NB4 (cell line): ENCODE measurements at places on chromosomes 1 and 21.

- DNase-seq = no peak
Measured at GRCh38 chr1:96698342-96698983, 23.1 kb upstream of the PTBP2 start.

DNA sequence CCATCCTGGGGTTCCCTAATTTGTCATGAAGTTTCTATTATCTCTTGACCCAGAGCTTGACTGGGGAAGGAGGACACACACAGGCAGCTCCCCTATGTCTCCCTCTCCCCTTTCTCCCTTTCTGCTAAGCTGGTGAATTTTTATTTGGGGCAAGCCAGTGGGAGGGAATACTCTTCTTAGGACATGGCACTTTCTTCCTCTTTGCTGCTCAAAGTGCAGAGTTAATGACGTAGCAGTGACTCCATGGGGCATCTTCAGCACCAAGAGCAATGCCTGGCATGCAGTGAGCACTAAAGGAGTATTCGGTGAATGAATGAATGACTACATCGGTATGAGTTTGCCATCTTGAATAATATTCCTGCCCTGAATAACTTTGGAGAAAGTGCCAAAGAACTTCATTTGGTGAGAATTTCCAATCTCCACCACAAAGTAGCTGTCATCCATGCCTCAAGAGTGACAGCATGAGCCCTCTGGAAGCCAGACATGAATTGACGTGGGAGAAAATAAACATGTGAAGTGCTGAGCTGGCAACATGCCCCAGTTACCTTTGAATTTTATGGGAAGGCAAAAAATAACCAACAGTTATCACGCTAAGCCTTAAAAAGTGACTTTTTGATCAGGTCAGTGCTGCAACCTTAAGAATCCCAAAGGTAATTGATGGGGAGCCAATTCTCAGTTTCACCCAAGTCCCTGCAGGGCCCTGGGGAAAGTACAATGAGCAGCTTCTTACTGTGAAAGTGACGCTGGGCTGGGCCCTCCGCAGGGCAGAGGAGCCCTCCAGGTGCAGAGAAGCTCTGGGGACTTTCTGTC lies 22.1 kb upstream of the ATF3 start:
- DNase-seq = no peak

DNA sequence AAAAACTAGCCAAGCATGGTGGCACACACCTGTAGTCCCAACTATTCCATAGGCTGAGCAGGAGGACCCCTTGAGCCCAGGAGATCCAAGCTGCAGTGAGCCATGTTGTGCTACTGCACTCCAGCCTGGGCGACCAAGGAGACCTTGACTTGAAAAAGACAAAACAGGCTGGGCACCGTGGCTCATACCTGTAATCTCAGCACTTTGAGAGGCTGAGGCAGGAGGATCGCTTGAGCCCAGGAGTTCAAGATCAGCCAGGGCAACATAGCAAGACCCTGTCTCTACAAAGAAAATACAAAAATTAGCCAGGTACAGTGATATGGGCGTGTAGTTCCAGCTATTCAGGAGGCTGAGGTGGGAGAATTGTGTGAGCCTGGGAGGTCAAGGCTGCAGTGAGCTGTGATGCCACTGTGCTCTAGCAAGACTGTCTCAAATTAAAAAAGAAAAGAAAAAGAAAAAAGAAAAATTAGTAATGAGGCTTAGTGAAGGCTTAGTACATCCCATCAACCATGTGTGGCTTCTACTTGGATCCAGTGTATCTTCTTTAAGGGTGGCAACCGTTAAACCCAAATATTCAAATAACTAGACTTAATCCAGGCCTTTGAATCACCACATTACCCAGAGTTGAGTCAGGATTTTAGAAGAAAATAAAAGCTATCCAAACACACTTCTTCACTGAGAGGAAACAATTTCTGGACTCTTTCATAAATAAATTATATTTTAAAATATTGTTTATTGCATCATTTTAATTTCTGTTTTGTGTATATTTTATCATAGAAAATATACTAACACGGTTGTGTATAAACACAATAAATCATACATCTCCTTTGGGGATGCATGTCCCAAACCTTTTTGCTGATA lies 74.3 kb upstream of the RAB4A start:
- no peak for DNase-seq

DNA sequence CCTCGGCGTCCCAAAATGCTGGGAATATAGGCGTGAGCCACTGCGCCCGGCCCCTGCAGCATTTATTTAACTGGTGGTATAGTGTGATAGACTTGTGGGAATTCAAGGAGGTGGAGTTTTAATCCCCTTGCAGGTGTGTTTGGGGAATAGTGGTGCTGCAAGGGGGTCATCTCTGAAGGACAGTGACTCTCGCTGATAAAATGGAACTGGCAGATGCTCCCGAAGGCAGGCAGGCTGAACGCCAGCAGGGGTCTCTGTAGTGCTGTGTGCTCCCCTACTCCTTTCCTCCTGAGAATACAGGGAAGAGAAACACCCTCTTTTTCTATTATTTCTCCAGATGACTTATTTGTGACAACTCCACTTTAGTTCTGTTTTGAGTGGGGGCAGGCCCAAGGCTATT lies 4.0 kb downstream of the OSCP1 start:
- peak; percentile 83 for DNase-seq

DNA sequence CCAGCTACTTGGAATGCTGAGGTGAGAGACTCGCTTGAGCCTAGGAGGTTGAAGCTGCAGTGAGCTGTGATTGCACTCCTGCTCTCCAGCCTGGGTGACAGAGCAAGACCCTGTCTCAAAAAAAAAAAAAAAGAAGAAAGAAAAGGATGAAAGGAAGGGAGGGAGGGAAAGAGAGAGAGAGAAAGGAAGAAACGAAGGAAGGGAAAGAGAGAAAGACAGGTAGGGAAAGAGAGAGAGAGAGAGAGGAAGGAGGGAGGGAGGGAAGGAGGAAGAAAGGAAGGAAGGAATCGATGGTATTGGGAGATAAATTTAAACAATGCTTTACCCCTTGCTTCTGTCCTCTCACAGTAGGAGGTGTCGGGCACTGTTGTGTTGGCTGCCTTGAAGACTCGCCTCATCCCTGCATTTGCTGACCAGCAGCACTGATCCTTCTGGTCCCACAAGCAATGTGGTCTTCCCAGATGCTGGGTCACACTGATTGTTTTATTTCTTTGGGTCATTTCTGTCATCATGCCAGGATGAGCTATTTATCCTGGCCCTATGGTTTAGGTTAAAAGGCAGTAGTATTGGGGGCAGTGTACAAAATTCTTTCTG lies 30.9 kb downstream of the GPR137B start:
- DNase-seq = no peak

GRCh38 chr1:173996995-173997394 lies 25.2 kb downstream of the RC3H1 start:
- DNase-seq = no peak

GRCh38 chr1:227718932-227719331 lies 16.2 kb downstream of the JMJD4 start:
- no peak for DNase-seq

GRCh38 chr1:96808191-96808590 lies 86.6 kb downstream of the PTBP2 start:
- DNase-seq = peak; percentile 23

- DNase-seq = peak; percentile 65
Measured at GRCh38 chr1:53413175-53414001, 45.8 kb upstream of the DMRTB1 start.

GRCh38 chr1:161439280-161440232 lies 65.7 kb upstream of the FCGR2A start:
- DNase-seq = peak; percentile 13

DNA sequence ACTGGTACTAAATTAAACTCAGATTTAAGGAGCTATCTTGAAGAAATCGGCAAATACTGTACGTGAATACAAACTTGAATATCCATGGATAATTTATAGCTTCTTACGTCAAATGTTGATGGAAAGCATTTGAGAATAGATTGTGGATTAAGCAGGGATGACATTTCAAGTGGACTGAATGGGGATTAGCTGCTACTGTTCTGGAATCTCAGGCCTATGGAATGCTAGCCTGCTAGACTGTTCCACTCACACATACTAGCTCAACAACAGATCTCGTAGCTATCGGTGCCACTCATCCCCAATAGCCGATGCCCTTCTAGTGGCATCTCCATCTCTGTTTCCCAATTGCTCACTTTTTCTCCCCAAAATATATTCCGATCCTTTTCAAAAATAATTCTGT lies 62.0 kb upstream of the USP25 start:
- DNase-seq = no peak

DNA sequence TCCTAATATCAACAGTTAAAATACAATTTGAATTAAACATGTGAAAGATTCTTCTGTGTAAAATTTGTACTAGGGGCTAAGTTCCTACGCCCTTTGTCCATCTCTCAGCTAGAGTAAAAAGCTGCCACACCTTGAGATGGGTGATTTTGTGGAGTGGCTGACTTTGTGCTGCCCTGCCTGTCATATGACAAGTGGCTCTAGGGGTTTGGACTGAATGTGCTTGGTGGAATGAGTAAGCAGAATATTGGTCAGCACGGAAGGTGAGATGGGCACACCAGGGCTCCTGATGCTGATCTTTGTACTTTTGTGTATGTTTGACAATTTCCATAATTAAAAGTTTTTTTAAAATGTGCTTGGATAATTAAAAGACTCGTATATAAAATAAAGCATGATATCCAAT lies 133.6 kb upstream of the SLC45A1 start:
- DNase-seq = no peak

GRCh38 chr1:47437447-47438164 lies at the start of gene FOXD2:
FOXD2 (plus strand) TSS chr1:47438044; CDS start chr1:47438136, 92 bp downstream.
- peak; percentile 92 for DNase-seq

- peak; percentile 75 for DNase-seq
Measured at GRCh38 chr1:153352523-153352922, 3.9 kb upstream of the PGLYRP4 start.

GRCh38 chr1:39230261-39231190 lies 26.0 kb downstream of the MACF1 start:
- DNase-seq = peak; percentile 53

GRCh38 chr21:15706696-15707095 lies 23.1 kb upstream of the USP25 start:
- DNase-seq = peak; percentile 26

- peak; percentile 26 for DNase-seq
Measured at GRCh38 chr1:117541003-117541402, 64.8 kb upstream of the TENT5C start.

GRCh38 chr1:156383023-156383422 lies 14.0 kb downstream of the RHBG start:
- peak; percentile 71 for DNase-seq

GRCh38 chr1:168783458-168784210 lies 54.6 kb upstream of the DPT start:
- DNase-seq = no peak

- no peak for DNase-seq
Measured at GRCh38 chr1:165988275-165988674, 160.9 kb downstream of the UCK2 start.

DNA sequence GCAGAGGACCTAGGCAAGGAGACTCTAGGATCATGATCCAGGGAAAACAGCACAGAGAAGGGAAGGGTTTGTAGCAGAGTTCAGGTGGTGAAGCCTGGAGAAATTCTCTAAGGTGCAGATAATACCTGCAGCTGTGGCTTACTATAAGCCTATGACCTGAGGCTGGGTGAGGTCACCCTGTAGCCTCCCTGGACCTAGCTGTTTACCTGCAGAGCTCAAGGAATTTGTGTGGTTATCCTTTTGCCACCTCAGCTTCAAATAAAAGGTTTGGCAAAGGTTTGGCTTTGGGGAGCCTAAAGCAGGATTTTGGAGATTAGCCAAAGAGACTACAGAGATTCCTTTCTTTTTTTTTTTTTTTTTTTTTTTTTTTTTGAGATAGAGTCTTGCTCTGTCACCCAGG lies 79.5 kb upstream of the ZNF648 start:
- DNase-seq = no peak

DNA sequence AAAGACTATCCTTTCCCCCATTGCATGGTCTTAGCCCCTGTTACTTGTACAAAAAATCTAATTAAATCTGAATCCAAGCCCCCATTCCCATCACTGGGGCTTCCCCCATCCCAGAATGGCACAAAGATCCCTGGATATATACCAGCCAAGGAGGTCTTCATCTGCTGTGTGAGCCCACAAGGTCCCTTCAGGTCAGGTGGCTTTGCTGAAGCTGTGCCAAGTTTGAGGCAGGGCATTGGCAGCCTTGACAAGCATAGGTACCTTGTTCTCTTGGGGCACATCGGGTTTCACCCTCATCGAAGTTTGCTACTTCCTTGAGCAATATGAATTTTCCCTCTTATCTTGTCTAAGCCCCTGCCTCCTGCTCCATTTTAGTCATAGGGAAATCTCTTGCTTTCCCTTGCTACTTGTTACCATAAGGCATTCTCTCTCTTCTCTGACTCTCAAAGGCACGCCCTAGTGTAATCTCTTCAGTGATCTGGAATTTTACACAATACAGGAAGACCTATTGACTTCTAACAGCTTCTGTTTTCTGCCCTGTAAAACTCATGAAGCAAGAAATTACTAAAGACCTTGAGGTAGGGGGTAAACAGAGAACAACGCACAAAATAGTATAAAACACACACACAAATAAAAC lies 71.4 kb upstream of the COG2 start:
- DNase-seq = peak; percentile 72

GRCh38 chr1:85090225-85090624 lies 41.9 kb upstream of the MCOLN3 start:
- DNase-seq = no peak

DNA sequence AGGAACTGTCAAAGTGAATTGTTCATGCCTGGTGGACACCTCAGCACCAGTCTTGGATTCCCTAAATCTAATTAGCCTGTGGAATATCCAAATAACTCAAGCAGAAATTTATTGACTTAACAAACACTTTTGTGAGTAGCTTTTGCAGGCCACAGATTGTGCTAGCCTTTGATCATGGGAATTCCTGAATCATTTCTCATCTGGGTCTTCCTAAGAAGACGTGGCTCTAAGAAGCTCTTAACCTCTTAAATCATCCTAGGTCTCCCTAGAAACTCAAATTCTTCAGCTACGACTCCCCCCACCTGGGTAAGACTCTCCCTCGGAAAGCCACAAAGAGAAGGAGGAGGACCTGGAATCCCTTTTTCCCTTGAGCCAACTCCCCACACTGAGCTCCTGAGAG lies 53.8 kb upstream of the PSEN2 start:
- DNase-seq = no peak

DNA sequence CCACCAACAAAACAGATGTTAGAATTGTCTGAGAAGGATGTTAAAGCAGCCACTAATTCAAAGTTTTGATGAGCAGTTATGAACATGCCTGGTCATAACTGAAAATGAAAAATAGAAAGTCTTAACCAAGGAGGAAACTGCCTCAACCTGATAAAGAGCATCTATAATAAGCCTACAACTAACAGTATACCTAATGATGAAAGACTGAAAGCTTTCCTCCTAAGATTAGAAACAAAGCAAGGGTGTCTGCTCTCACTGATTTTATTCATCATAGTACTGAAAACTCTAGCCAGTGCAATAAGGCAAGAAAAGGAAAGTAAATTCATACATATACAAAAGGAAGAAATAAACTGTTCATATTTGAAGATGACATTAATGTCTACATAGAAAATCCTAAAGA lies 82.0 kb downstream of the KCNK1 start:
- no peak for DNase-seq

GRCh38 chr1:1345384-1345783 lies 3.8 kb downstream of the DVL1 start:
- no peak for DNase-seq

DNA sequence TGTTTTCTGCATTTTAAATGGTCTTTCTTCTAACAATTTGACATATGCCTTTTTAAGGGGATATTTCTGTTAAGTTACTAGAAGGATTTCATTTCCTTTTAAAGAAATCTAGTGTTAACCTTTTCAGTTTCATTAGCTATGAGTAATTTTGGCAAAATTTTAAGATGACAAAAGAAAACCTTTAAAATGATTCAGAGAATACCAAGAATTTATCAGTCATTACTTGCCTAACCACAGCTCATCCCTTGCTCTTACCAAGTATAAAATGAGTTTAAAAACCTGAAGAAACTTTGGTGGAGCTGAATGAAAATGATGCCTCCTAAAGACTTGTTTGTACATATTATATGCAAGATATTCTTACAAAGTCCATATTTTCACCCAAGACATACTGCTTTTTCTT lies 101.7 kb downstream of the NEK7 start:
- DNase-seq = no peak
